SJCRH30 (cell line): ENCODE measurements at places on chromosomes 7 and 10.

GRCh38 chr7:131336956-131337355, 9.3 kb downstream of the MKLN1 start:
- DNase-seq: no peak

- no peak for DNase-seq
These were observed 606.3 kb upstream of the FZD8 start for GRCh38 chr10:36248304-36248981.

- no peak for DNase-seq
These were observed 186.2 kb downstream of the MACC1 start for GRCh38 chr7:20030915-20031362.

- DNase-seq: no peak
These were observed 2.4 kb downstream of the ABCC2 start for GRCh38 chr10:99784727-99785441.

GRCh38 chr7:50509459-50509858, 55.7 kb downstream of the DDC start:
- DNase-seq: no peak

- no peak for DNase-seq
These were observed 7.4 kb downstream of the ZNF488 start for GRCh38 chr10:47376522-47377220.

DNA sequence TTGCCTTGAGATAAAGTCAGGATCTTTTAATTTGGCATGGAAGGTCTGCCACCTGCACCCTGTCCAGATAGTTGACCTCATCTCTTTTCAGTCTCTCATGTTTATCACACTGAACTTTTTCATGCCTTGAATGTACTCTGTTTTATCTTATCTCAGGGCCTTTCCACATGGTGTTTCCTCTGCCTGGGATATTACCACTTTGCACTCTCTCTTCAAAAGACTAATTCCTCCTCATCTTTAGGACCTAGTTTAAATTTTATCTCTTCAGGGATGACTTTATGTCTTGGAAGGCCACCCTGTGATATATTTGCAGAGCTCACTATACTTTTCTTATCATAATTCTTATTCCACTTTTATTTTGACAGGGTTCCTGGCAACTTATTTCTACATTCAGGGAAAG, 150.0 kb downstream of the DNAJB9 start:
- no peak for DNase-seq

GRCh38 chr10:3907514-3907913, 122.5 kb upstream of the KLF6 start:
- no peak for DNase-seq

GRCh38 chr10:107450056-107450455, 285.6 kb upstream of the SORCS1 start:
- DNase-seq: no peak

DNA sequence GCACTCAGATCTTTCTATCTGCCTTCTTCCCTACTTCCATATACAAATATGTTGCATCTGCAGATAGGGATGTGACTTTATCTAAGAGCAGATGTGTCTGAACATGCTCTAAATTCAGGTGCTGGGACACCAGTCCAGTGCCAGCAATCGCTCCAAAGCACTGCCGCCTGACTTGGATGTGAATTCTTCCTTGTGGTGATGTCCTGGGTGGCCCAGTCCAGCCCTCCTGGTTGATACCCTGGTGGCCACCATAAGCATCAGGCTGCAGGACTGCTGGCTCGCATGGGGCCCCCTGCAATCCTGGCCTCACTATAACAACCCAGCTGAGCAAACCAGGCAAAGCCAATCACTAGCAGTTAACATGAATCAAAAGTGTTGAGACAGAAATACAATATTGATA, 149.2 kb upstream of the PDE1C start:
- no peak for DNase-seq

GRCh38 chr10:77664008-77664407, 26.4 kb upstream of the KCNMA1 start:
- DNase-seq: no peak
